Mesenteric fat pad (tissue), 1 donor: ENCODE measurements at places on chromosomes 16 and 17. TPM values are rescaled to one million over a fixed set of nuclear protein-coding genes. Genes with fewer than 3 reads are reported as not detected.

GRCh38 chr16:75764154-75764768 lies 38.0 kb upstream of the CPHXL start:
- no peak for DNase-seq

GRCh38 chr17:29557085-29557738 lies 9.6 kb downstream of the ABHD15 start:
- DNase-seq: peak; percentile 33

The KRT40 gene
- total RNA-seq: not detected

- peak; percentile 68 for DNase-seq
These were observed 4.2 kb downstream of the SMPD3 start for GRCh38 chr16:68444056-68444657.

GRCh38 chr17:231966-232807 lies 50.7 kb upstream of the DOC2B start:
- DNase-seq: peak; percentile 76

GRCh38 chr17:75549246-75550138 lies 24.0 kb downstream of the LLGL2 start:
- DNase-seq: no peak

The SLFN5 gene
- 74.8 TPM for total RNA-seq

GRCh38 chr16:46715769-46716305 lies 26.4 kb downstream of the ORC6 start:
- DNase-seq: peak; percentile 75

The JUP gene
- 16.2 TPM for total RNA-seq

The PLA2G10 gene
- total RNA-seq: not detected

DNA sequence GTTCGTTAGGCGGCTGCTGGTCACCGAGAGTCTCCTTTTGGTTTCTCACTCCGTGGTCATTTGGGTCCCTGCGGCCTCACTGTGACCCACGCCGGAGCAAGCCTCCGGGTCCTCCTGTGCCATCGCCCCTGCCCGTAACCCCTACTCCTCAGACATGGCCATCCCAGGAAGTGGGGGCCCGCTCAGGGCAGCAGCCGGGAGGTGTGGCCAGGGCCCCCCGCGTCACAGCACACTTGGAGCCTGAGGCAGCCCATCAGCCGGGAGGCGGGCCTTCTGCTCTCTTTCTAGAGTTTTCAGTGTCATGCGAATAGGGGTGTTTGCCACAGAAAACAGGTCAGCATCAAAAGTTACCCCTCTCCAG lies 7.9 kb upstream of the WFIKKN1 start:
- DNase-seq: no peak

The NLGN2 gene
- 21.0 TPM for total RNA-seq

The SLFN11 gene
- 54.7 TPM for total RNA-seq

The CCT6B gene
- 2.0 TPM for total RNA-seq

- DNase-seq: no peak
These were observed 398.5 kb downstream of the SLC39A11 start for GRCh38 chr17:72693956-72694355.

DNA sequence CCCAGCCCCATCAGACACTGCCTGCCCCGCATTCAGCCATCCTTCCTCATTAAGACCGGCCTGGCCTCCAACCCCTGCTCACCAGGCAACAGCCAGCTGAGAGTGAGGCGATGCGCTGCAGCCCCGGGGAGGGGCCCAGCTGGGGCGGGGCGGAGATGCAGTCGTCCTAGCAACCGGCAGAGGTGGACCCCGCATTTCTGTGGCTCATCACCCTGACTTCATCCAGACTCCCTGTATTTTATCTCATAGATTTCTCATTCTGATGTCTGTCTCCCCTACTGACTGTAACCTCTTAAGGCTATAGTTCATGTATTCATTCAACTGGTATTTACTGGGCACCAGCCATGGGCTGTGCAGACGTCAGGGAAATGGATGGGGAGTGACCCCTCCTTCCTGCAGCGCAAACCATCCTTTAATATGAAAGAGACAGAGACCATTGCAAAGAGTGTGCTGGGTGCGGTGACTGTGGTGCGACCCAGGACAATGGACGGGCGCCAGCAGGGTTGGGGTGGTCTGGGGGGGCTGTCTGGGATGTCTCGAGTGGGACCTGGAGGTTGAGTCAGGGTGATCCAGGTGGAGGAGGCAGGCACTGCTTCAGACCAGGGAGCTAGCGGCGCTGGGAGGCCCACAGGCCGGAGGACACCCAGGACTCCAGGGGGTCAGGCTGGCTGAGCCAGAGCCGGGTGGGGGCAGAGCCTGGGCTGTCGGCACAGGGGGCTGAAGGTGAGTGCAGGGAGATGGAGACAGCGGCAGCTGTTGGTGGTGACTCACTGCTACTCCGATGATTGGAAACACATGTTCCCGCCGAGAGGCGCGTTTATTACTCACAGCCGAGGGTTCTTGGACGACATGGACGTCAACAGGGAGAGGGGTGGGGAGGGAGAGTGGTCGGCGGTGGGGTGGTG lies 10.5 kb upstream of the TIMP2 start:
- DNase-seq: no peak

GRCh38 chr16:2015947-2016208 lies 3.7 kb upstream of the NPW start:
- DNase-seq: no peak

GRCh38 chr16:64679976-64680690 lies 441.7 kb downstream of the CDH11 start:
- DNase-seq: no peak

DNA sequence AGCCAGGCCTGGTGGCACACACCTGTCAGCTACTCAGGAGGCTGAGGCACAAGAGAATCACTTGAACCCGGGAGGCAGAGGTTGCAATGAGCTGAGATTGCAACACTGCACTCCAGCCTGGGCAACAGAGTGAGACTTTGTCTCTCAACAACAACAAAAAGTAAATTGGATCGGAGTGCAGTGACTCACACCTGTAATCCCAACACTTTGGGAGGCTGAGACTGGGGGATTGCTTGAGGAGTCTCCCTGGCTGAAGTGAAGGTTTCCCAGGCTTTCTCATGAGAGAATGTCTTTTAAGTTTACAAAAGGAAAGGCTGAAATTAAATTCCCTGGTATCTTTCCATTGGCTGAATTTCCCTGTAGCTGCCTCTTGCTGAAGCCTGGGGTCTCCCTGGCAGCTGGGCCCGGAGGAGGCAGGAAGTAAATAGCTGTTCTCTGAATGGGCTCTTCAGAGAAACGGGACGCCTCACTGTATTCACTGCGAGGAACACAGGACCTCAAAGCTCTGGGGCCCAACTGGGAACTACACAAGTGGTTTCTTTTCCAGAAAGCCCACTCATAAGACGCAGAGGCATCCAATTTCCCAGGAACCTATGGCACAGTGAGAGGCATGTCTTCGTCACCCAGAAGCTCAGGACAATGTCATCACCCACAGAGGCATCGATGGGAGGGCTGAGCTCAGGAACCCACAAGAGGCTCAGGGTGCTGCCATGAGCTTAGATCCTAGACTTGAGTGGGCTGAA lies 77.4 kb upstream of the SMURF2 start:
- DNase-seq: no peak

- no peak for DNase-seq
These were observed 671.8 kb downstream of the HS3ST4 start for GRCh38 chr16:26363581-26363980.

DNA sequence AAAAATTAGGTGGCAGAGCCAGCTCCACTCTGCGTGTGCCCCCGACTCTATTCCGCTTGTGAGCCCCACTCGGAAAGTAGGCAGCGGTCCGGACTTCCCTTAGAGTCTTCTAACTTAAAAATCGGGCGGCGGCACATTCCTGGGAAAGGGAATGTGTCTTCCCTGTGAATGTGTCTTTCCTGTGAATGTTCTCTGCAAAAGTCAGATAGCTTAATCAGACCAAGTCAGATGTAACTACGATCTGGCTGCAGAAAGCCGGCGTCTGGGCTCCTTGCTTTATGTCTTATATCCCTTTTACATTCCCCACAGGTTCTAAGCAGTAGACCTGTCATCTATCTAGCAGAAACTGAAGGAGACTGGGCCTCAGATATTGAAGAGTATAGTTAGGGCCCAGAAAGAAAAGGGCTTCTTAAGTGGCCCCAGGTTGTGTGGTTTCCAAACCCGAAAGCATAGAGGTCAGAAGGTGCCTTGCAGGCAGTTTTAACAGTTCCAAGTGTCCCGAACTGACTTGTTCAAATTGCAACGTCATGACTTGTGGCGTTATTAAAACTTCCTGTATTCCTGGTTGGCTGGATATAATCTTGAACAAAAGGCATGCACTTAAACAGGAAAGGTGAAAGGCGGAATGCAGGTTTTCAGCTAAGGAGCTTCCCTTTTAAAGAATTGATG lies 601 bp downstream of the PHKB start:
- DNase-seq: no peak

The ORC6 gene
- 1.1 TPM for total RNA-seq

The KCNJ18 gene
- total RNA-seq: not detected

The RND2 gene
- total RNA-seq: 0.45 TPM

The KCTD19 gene
- total RNA-seq: not detected

GRCh38 chr17:73562896-73563295 lies 81.3 kb downstream of the SDK2 start:
- no peak for DNase-seq

The CES5A gene
- not detected for total RNA-seq

DNA sequence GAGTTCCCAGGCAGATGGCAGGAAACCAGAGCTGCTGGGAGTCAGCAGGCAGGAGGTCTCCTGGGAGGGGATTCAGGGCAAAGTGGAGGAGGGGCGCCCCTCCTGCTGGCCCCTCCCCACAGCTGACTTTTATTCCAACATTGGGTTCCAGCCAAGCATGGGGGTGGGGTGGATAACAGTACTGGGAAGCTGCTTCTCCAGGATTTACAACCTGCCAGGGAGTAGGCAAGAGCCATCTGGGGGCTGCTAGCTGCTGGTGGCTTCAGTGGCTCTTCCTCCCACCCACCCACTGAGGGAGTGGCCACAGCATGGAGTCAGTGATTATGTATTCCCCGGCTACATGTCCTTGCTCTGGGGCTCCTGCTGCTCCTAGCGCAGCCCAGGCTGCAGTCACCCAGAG lies 36.8 kb downstream of the TMEM132E start:
- DNase-seq: no peak

GRCh38 chr16:49738832-49739231 lies 117.1 kb downstream of the ZNF423 start:
- no peak for DNase-seq

DNA sequence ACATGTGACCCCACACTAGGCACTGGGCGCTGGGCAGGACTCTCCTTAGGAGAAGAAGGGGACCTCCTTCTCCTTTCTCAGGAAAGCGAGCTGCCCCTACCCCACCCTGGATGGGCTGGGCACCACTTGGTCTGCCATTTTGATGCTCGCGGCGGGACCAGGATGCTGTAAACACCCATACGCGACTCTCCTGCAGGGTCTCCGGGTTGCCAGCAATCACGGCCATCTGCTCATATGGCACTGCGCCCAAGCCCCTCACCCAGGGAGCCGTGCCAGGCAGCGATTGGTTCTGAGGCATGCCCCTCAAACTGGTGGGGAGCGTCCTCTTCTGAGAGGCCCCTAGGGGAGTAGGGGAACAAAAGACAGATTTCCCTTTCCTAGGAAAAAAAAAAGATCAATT lies 99.0 kb downstream of the C16orf78 start:
- DNase-seq: peak; percentile 69

DNA sequence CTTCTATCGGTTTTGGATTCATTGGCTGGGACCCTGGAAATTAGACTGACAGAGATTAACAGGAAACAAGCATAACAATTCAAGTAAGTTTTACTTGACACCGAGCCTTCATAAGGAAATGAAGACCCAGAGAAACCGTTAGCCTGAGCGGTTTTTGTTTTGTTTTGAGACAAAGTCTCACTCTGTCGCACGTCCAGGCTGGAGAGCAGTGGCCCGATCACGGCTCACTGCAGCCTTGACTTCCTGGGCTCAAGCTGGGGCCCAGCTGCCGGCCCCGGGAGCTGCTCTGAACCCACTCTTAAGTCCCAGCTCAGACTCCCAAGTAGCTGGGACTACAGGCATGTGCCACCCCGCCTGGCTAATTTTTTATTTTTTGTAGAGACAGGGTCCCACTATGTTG lies 321.3 kb downstream of the SEC14L1 start:
- no peak for DNase-seq

DNA sequence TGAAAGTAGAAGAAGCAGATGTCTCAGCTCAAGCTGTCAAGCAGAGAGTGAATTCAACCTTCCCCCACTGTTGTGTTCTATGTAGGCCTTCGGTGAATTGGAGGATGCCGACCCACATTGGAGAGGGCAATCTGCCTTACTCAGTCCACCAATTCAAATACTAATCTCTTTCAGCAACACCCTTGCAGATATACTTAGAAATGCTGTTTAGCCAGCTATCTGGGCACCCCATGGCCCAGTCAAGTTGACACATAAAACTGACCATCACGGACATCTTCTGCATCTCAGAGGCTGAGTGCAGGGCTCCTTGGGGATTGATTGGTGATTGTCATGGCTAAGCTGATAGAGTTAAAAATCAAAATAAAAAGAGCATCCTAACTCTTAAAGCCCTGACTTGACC lies 58.3 kb downstream of the IRX3 start:
- no peak for DNase-seq

GRCh38 chr16:69095193-69095592 lies 10.3 kb upstream of the HAS3 start:
- no peak for DNase-seq

- DNase-seq: no peak
These were observed 19.0 kb upstream of the PMP22 start for GRCh38 chr17:15284107-15284506.

The WFDC1 gene
- 1.4 TPM for total RNA-seq

- DNase-seq: no peak
These were observed 34.3 kb upstream of the WSCD1 start for GRCh38 chr17:6035801-6036394.

GRCh38 chr17:30299000-30299399 lies 7.3 kb upstream of the BLMH start:
- DNase-seq: no peak

The HAS3 gene
- total RNA-seq: 0.77 TPM

- no peak for DNase-seq
These were observed 50.6 kb upstream of the NKD1 start for GRCh38 chr16:50497592-50497991.

DNA sequence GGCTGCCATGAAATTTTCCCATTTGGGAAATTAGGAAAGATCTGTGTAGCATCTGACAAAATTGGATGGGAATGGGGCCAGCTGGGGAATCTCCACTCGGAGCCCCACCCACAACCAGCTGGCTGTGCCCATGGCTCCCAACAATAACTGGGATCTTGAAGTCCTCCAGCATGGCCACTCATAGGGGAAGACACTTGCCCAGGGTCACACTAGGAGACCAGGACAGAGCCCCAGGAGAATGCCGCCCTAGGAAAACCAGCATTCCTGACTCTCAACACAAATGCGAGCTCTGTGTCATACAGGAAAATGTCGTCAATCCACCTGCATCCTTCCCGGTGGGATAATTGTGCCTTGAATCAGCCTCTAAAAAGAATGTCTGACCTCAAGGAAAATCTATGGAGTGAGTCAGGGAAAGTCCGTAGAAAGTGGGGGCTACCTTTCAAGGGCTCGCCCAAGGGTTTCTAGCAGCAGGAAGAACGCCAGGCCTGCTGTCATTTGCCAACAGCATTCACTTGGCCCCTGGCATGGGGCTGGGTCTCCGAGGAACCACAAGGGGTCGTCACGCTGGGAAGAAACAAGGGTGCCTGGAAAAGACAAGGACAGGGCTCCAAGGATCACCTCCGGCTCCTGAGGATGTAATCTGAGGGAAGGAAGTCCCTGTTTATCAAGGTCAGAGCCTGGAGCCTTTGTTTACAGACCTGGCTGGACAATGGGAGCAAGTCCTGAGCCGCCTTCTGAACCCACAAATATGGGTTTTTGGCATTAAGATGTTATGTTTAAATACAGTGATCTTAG lies 15.9 kb downstream of the CDH5 start:
- DNase-seq: no peak

GRCh38 chr16:56870276-56870888 lies 5.4 kb downstream of the SLC12A3 start:
- DNase-seq: no peak
